ENCODE measurements at places on chromosomes 11 and 22.

DNA sequence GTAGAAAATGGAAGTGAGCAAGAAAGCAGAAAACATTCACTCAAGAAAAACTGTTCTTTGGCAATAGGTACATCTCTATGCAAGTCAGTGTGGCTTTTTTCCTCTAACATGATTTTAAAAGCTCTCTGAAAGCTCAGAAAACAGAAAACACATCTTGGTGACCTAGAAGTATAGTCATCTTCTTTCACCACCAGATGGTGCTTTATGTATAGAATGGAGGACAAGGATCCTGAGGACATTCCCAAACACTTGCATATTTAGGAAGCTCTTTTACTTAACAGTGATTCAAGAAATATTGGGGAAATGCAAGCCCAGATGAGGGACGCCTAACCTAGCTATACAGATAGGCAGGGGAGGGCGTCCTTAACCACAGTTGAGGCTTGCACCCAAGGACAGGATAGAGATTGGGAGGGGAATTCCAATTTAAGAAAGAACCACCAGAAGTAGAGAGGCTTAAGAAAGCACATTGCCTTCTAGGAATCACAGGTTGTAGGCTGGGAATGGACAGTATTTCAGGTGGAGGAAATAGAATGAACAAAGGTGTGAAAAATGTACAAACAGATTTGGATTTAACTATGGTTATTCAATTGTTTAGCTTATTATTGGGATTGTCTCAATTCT, 13.8 kb upstream of the CCDC81 start:
- peak; percentile 36 for DNase-seq

DNA sequence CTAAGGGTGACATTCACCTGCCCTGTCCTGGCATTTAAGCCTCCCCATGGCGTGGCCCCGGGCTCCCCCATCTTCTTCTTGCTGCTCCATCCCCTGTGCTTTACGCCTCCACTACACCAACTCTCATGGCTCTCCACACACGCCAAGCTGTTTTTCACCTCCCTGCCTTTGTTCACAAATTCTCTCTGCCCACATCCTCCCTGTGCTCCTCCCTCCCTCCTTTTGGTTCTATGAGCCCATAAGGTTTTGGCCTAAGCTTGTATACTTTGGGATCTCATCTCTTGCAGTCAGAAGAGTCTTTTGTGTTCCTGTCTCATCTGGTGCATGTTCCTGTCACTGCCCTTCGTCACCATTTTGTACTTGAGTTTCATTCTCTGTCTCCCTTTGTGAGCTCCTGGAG, 4.6 kb upstream of the DNAL4 start:
- DNase-seq: no peak

DNA sequence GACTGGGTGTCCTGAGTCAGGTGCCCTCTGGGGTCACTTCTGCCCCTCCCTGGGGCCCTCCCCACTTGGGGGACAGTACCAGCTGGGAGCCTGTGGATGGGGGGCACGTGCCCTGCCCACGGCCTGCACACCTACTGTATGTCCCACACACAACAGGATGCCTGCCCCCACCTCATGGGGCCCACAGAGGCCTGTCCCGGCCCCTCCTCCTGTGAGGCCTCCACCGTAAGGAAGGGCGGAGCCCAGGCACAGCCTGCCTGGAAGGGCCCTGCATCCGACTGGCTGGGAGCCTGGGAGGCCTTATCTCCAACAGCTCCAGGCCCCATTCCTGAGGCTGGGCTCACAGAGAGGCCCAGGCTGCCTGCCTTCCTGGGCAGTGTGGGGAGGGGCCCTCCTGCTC, 47.8 kb downstream of the BRSK2 start:
- no peak for DNase-seq

DNA sequence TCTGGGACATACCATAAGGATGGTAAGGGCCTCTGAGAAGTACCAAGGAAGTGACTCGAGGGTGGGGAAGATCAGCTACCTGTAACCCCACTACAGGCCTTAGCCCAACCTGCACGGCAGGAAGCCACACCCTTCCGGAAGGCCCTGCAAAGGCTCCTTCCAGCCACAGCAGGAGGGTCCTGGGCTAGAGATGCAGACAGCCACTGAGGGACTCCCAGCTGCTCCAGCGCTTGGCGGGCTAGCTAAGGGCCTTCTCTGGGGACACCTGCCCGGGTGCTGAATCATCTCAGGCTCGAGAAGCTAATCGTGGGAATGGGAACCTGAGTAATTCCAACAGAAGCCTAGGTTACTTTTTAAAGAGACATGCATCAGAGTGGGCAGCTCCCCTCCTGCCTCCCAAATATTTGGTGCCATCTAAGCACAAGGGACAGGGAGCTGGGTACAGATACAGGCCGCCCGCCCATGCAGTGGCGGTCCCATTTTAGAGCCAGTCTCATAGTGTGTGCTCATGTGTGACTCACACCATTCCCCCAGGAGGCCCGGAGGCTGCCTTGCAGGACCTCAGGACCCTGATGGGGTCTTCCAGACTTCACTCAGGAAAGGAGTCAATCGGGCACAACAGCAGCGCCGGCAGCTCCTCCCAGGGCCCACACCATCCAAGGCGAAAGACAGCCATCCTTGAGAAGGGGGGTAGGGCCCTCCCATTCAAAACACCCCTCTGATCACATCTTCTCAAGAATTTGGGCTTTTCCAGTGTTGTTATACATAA, 8.0 kb downstream of the MYH9 start:
- DNase-seq: no peak

DNA sequence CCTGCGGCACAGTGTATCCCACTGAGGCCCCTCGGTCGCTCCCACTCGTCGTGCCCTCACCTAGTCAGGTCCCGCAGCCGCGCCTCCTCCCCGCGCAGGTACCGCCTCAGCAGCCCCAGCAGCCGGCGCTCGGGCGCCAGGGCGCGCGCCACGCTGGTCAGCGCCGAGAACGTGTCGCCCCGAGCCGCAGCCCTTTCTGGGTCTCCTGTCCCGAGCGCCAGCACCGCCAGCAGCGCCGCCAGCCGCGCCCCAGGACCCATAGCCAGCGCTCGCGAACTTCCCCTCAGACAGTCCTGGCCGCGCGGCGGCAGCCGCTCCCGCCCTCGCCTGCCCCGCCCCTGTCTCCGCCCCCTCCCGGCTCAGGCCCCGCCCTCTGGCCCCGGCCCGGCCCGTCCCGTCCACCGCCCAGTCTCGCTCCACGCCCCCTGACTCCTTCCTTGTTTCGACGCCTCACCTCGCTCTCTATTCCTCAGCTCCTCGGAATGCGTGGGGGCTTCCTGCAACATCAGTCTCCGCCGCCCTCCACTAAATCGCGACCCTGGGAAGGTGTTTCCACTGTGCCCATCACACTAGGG, at the start of gene P4HA3:
Gene P4HA3, minus strand, starts transcription at position 289 of the 575 bp plus-strand sequence. Its CDS starts 29 bp downstream, at position 260.
- DNase-seq: no peak

DNA sequence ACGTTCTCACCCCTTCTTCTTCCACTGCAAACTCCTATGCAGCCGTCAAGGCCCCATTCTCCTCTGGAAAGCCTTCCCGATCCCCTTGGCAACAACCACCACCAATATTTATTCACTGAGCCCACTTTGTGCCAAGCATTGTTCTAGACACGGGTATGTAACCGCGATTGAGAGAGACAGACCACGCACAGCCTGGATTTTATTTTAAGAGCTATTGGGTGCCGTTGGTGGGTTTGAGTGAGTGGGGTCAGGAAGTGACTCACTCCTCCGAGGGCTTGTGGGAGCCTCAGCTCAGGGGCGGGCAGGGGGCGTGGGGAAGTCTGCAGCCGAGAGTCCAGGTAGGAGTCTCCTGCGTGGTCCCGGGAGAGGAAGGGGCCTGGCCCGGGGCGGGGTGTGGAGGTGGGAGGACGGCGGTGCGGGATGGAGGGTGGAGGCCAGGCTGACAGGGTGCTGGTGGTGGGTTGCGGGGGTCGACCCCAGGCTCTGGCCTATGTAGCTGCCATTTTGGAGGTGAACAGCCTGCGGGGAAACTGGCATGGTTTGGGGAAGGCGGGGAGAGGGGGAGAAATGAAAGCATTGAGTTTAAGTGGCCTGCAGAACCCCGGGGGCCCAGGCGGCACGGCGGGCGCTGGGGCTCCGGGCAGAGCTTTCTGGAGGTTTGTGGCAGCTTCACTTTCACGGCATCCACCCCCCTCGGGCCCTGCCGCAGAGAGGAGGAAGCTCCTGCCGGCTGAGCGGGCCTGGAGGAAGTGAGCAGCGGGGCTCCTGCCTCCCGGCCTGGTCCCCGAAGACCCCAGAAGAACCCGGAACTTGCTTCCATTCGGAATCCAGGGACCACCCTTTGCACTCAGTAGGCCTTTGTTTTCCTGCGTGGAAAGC, 547 bp downstream of the PARVG start:
- no peak for DNase-seq

DNA sequence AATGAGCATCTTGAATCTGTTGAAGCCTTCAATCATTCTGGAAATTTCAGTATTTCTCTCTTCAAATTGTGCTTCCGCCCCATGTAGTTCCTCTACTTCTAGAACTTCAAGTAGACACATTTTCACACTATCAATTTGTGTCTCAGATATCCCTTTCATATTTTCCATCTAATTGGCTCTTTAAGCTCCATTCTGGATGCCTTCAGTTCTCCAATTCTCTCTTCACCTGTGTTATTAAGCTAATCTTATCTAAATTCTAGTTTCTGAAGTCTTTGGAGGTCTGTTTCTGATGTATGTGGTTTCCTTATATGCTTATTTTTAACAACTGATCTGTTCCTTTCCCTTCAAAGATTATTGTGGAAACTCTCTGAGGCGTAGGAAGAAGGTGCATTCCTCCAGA, 36.3 kb downstream of the CSTF3 start:
- DNase-seq: no peak

DNA sequence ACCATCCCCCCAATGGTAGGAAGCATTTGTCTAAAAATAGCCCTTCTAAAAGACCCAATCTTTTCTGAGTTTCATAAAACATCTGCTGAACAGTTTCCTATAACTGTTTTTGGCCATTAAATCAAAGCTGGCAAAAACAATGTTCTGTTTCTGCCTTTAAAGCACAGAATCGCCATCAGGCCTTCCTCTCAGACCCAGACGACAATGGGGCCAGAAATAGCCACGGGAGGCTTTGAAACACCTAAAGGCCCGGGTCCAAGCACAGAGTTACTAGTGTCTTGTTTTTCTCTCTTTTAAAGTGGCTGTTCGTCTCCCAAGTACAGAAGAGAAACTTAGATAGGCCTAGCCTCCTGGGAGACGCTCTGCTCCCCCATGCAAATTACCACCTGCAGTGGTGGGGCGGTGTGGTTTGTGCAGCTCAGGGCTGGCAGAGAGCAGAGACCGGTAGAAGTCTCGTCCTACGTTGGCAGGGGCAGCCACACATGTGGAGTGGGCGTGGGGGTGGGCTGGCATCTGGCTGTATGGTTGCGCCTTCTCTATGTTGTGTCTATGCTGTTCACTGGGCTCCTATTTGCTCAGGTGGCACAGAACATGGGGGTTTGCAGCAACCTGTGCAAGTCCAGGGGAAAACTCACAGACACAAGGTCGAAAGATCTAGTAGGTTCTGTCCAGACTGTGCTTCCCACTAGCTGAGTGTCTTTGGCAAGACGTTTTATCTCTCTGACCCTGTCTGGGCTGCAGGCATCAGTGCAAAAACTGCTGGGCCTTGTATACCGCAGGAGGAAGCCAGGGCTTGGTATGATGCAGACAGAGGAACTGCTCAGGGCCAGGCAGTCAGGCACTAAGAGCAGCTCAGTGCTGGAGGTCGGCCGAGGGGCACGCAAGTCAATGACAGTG, 23.6 kb upstream of the ETS1 start:
- no peak for DNase-seq

All from fibroblast of skin of left quadriceps (primary cell).